Activated T-cell treated with anti-CD3 and anti-CD28 coated beads, Interleukin-2, amount 50 U/mL, for 72 hours (primary cell): ENCODE measurements at places on chromosomes 7 and 10. TPM values are rescaled to one million over a fixed set of nuclear protein-coding genes. Genes with fewer than 3 reads are reported as not detected.

DNAJB6 gene
- 116 TPM for total RNA-seq

GRCh38 chr10:53395449-53395848 is 622.9 kb upstream of the MBL2 start:
- peaks cover 2% of the 10 kb centered on the region for H3K36me3 ChIP-seq
- H3K27ac ChIP-seq: no peak overlapping the region
- H3K4me1 ChIP-seq: no peaks in the 10 kb centered on the region
- no peak for DNase-seq
- H3K27me3 ChIP-seq: no peaks in the 10 kb centered on the region

GRCh38 chr7:92769394-92769699 is 67.0 kb downstream of the CDK6 start:
- no peak for DNase-seq
- peak overlapping the region; percentile 45 for H3K4me3 ChIP-seq
- no peaks in the 10 kb centered on the region for H3K27me3 ChIP-seq
- peak overlapping the region; percentile 94 for H3K27ac ChIP-seq
- peaks cover 85% of the 10 kb centered on the region for H3K4me1 ChIP-seq
- H3K36me3 ChIP-seq: peaks cover 25% of the 10 kb centered on the region

DNA sequence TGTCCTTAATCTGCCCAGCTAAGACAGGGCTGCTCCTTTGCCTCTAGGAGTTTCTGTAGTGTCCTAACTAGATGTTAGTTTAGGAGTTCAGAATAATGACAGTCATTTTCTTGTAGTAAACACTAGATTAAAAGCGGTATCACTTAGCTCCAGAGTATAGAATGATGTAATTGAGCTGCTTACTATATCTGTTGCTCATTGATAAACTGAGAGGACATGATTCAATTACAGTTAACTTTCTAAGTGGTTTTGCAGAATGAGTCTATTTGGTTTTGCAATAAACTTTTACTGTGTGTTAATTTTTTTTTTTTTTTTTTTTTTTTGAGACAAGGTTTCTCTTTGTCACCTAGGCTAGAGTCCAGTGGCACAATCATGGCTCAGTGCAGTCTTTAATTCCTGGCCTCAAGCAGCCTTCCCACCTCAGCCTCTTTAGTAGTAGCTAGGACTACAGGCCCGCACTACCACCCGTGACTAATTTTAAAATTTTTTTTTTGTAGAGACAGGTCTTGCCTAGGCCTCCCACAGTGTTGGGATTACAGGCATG is 1.8 kb downstream of the STMP1 start:
- DNase-seq: no peak
- H3K27me3 ChIP-seq: no peaks in the 10 kb centered on the region
- H3K27ac ChIP-seq: peak overlapping the region; percentile 91
- H3K4me3 ChIP-seq: peak overlapping the region; percentile 97
- peaks cover 68% of the 10 kb centered on the region for H3K4me1 ChIP-seq

DNA sequence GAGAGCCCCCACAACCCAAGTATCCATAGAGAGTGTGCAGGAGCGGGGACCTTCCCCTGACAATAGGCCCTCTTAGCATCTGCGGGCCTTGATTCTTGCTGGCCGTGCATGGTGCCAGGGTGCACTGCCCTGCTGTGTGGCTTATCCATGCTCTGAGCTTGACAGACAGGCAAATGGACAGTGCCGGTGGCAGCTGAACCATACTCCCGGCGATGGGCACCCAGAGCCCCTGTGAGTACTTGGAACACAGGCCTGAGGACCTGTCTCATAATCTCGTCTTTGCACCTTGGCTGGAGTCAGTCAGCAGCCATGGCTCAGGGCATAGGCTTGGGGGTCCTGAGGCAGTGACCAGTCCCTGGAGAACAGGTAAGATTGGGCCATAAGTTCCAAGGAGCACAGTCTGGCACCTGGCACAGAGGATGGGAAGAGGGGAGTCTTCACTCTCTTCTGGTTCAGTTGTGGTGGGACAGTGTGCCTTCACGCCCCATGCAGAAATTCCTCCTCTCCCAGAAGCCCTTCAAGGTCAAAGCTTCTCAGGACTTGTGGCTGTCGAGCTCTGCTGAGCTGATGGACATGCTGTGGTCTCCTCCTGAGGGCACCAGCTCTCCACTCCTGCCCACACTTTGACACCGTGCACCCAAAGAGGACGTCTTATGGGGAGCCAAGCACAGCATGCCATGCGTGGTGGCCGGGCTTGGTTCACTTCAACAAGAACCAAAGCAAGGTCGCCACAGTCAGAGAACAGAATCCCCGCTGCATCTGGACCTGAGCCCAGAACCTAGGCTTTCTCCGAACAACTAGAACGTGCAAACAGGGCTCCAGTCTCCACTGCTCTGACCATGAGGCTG is 59.4 kb upstream of the CAMK2B start:
- no peak overlapping the region for H3K4me3 ChIP-seq
- no peak overlapping the region for H3K27ac ChIP-seq
- H3K27me3 ChIP-seq: no peaks in the 10 kb centered on the region
- H3K36me3 ChIP-seq: peaks cover 2% of the 10 kb centered on the region
- no peaks in the 10 kb centered on the region for H3K4me1 ChIP-seq
- no peak for DNase-seq

DNA sequence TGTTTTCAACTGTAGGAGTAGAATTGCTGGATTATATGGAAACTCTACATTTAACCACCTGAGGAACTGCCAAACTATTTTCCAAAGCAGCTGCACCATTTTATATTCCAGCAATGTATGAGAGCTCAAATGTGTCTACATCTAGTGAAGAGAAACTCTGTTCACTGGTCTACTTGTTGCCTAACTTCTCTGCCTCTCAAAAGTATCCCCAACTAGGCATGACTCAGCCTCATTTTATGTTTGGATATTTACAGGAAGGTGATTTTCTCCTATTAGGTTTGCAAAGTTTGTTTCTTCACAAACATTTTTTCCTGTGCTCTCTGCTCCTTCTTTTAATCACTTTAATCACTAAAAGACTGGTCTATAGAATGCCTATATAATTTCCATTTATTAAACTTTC is 37.1 kb upstream of the SRI start:
- no peaks in the 10 kb centered on the region for H3K4me1 ChIP-seq
- H3K27me3 ChIP-seq: peaks cover 13% of the 10 kb centered on the region
- no peak overlapping the region for H3K27ac ChIP-seq
- no peak for DNase-seq

DNA sequence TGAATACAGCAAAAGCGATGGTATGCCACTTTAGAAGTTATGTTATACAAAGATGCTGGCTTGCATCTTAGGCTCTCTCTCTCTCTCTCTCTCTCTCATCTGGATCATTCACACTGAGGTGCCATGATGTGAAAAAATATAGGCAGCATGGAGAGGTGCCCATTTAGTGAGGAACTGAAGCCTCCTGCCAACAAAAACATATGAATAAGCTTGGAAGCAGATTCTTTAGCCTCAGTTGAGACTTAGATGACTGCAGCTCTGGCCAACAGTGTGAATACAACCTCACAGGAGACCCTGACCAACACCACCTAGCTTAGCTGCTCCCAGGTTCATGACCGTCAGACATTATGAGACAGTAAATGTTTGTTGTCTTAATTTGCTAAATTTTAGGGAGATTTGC is 560.1 kb upstream of the LRRTM3 start:
- no peaks in the 10 kb centered on the region for H3K4me1 ChIP-seq
- H3K36me3 ChIP-seq: no peaks in the 10 kb centered on the region
- no peak overlapping the region for H3K4me3 ChIP-seq
- DNase-seq: no peak
- no peaks in the 10 kb centered on the region for H3K27me3 ChIP-seq

DNA sequence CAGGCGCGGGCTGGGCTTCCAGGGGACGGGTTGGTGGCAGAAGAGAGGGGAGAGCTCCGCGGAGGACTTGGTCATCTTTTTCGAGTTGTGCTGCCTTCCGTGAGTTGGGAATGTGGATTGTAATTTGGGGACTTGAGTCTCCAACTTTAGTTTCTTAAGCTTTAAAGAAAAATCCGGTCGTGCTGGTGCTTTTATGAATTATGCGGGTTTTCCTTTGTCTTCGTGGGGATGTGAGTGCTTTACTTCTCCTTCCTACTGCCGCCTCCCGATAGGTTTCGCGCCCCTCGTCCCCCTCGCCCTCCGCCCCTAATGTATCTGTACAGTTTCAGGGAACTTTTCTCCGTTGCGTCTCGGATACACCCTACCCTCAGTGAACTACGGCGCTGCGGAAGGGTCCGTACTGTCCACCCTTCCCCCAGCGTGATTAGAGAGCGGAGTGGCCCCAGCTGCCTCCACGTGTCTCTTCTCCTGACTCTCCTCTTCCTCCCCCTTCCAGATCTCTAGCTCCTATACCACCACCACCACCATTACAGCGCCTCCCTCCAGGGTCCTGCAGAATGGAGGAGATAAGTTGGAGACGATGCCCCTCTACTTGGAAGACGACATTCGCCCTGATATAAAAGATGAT is 649 bp downstream of the SCD start:
- H3K4me1 ChIP-seq: peaks cover 70% of the 10 kb centered on the region
- no peaks in the 10 kb centered on the region for H3K27me3 ChIP-seq
- H3K36me3 ChIP-seq: peaks cover 37% of the 10 kb centered on the region
- H3K4me3 ChIP-seq: peak overlapping the region; percentile 98
- H3K27ac ChIP-seq: peak overlapping the region; percentile 83
